ENCODE measurements at places on chromosomes 11 and 22.

GRCh38 chr11:9525116-9525515 is 48.4 kb upstream of the WEE1 start:
- no peak for DNase-seq

GRCh38 chr11:45662665-45663485 is 2.5 kb downstream of the CHST1 start:
- peak; percentile 16 for DNase-seq

- no peak for DNase-seq
Measured at GRCh38 chr11:76577226-76577920, 93.2 kb downstream of the LRRC32 start.

GRCh38 chr22:38040953-38041759 is 16.0 kb upstream of the PICK1 start:
- DNase-seq, result no peak

GRCh38 chr11:92627615-92628256 is 341.7 kb upstream of the MTNR1B start:
- no peak for DNase-seq

- no peak for DNase-seq
Measured at GRCh38 chr22:41700108-41700364, 733 bp downstream of the MEI1 start.

DNA sequence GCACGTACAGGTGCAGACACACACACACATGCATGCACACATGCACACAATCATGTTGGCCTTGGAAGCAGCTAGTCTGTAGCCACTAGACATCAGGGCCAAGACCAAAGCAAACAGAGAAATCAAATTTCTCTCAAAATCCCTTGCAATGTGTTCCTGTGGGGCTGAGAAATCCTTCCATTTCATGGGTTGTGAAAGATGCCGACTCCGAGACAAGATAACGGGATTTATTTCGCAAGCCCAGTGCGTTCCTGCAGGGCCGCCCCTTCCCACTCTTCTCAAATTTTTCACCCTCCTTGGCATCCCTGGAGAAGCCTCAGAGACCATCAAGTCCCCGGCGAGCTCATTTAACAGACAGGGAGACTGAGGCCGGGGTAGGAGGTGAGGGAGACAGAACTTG is 366.7 kb downstream of the MN1 start:
- DNase-seq, result no peak

DNA sequence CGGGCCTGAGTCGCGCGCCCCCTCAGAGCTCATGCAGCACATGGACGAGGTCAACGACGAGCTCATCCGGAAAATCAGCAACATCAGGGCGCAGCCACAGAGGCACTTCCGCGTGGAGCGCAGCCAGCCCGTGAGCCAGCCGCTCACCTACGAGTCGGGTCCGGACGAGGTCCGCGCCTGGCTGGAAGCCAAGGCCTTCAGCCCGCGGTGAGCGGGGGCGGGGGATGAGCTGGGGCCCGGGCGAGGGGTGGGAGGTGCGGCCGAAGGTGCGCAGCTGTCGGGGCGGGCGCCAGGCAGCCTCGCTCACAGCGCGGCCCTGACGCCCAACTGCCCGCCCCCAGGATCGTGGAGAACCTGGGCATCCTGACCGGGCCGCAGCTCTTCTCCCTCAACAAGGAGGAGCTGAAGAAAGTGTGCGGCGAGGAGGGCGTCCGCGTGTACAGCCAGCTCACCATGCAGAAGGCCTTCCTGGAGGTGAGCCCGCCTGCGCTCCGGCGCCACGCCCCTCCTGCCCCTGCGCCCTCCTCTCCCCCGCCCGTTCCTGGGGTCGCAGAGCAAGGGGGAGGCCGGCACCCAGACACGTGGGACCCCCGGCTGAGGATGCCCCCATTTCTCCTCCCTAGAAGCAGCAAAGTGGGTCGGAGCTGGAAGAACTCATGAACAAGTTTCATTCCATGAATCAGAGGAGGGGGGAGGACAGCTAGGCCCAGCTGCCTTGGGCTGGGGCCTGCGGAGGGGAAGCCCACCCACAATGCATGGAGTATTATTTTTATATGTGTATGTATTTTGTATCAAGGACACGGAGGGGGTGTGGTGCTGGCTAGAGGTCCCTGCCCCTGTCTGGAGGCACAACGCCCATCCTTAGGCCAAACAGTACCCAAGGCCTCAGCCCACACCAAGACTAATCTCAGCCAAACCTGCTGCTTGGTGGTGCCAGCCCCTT is 20.5 kb downstream of the EPS8L2 start:
- DNase-seq, result peak; percentile 26

DNA sequence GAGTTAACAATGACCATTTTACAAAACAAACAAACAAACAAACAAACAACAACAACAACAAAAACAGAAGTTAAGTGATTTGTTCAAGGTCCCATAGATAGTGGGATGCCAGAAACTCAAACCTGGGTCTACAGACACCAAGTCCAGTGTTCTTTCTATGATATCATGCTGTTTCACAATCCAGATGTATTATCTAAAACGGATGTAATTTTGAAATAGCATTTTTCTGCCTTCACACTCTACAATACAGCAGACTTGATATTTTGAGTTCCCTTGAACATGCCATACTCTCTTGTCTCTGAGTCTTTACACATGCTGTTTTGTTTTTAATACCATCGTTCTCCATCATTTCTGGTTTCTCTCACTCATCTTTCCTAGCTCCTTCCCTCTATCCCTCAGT is 104.5 kb downstream of the RELT start:
- DNase-seq, result no peak

Data from KBM-7 (cell line).